Activated CD4-positive, alpha-beta memory T cell treated with anti-CD3 and anti-CD28 coated beads for 36 hours (primary cell): ENCODE measurements at places on chromosomes 3 and 15.

GRCh38 chr3:54962200-54962599, 34.3 kb upstream of the LRTM1 start:
- H3K36me3 ChIP-seq, result no peaks in the 10 kb centered on the region
- DNase-seq, result no peak
- H3K4me3 ChIP-seq, result no peak overlapping the region
- no peak overlapping the region for H3K27ac ChIP-seq
- H3K27me3 ChIP-seq, result no peaks in the 10 kb centered on the region
- no peaks in the 10 kb centered on the region for H3K4me1 ChIP-seq

DNA sequence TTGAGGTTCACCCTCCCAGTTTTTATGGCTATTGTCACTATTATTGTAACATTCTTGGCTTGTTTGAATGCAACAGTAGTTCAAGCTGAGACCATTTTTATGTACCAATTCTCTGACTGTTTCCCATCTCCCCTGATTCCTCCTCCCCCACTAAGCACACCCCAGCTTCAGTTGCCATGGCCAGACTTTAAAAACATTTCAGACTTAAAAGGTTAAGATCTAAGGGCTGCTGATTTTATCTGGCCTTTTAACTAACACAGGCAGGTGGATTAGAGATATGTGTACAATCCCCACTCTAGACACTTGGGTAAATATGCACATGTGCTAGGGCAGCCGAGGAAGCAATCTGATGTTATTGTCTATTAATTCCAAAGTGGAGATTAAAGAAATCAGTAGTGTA, 386.3 kb upstream of the NR2F2 start:
- DNase-seq, result no peak
- H3K36me3 ChIP-seq, result no peaks in the 10 kb centered on the region
- no peak overlapping the region for H3K27ac ChIP-seq
- H3K27me3 ChIP-seq, result no peaks in the 10 kb centered on the region
- no peak overlapping the region for H3K4me3 ChIP-seq

DNA sequence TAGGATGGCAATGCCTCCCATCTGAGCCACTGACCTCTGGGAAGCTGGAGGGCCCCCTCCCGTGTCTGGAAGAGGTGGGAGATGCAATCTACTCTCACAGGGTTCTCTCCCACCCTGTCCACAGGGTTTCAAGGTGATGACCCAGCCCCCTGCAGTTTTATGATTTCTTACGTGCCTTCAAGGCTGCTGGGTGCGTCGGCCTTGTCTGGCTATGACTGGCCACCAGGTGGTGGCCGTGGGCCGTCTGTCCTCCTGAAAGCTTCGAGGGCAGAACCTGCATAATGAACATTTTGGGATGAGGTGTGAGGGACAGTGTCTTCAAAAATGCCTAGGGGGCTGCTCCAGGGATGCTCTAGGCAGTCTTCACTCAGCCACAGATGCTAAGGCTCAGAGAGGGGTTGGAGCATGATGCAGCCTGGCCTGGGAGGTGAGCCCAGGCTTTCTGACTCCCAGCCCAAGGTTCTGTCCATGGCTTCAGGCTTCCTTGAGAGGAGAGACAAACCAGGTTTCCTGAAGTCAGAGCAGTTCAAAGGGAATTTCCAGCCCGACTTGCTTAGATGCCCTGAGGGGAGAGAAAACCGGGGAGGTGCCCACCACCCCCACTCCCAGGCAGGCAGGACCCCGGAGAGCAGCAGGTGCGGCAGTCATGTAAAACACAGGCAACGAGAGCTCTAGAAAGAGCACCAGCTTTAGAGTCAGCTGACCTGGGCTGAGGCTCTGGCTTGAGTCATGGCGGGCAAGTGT, 18.7 kb downstream of the ISG20 start:
- H3K27ac ChIP-seq, result peak overlapping the region; percentile 10
- no peaks in the 10 kb centered on the region for H3K27me3 ChIP-seq

GRCh38 chr3:99645277-99646106, 7.1 kb downstream of the COL8A1 start:
- DNase-seq, result no peak
- H3K36me3 ChIP-seq, result no peaks in the 10 kb centered on the region
- no peak overlapping the region for H3K4me3 ChIP-seq
- peaks cover 12% of the 10 kb centered on the region for H3K27me3 ChIP-seq

GRCh38 chr3:50642382-50642781, 25.4 kb downstream of the MAPKAPK3 start:
- DNase-seq, result peak; percentile 53
- H3K27ac ChIP-seq, result peak overlapping the region; percentile 40
- H3K4me3 ChIP-seq, result no peak overlapping the region
- no peaks in the 10 kb centered on the region for H3K27me3 ChIP-seq

- H3K27ac ChIP-seq, result peak overlapping the region; percentile 63
- DNase-seq, result peak; percentile 64
- peak overlapping the region; percentile 43 for H3K4me3 ChIP-seq
- H3K4me1 ChIP-seq, result peaks cover 6% of the 10 kb centered on the region
- peaks cover 16% of the 10 kb centered on the region for H3K27me3 ChIP-seq
- no peaks in the 10 kb centered on the region for H3K36me3 ChIP-seq
Observed at GRCh38 chr3:31704591-31705179, 172.0 kb downstream of the STT3B start.

- no peaks in the 10 kb centered on the region for H3K4me1 ChIP-seq
- no peak overlapping the region for H3K27ac ChIP-seq
- H3K4me3 ChIP-seq, result no peak overlapping the region
- no peak for DNase-seq
- H3K27me3 ChIP-seq, result peaks cover 2% of the 10 kb centered on the region
Observed at GRCh38 chr3:189664311-189664710, 33.1 kb downstream of the TP63 start.

- H3K36me3 ChIP-seq, result no peaks in the 10 kb centered on the region
- no peaks in the 10 kb centered on the region for H3K27me3 ChIP-seq
- H3K27ac ChIP-seq, result peak overlapping the region; percentile 25
- peak; percentile 64 for DNase-seq
- no peak overlapping the region for H3K4me3 ChIP-seq
- peaks cover 15% of the 10 kb centered on the region for H3K4me1 ChIP-seq
Observed at GRCh38 chr3:122668930-122669730, 11.5 kb upstream of the PARP14 start.

DNA sequence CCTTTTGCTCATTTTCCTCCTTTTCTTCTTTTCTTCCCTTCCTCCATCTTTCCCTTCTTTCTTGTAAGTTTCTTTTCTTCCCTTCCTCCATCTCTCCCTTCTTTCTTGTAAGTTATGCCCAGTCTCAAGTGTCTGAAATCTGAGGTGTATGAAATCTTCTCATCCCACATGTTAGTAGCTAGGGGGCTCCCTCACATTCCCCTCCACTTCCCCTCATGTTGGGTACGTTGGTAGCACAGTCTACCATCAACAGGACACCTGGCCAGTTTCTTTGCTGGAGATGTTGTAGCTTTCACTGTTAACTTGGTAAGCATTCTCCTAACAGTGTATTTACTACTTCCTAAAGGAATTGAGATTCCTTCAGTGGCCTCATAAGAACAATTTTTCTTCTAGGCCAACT, 133.9 kb downstream of the ALDH1A2 start:
- H3K4me3 ChIP-seq, result no peak overlapping the region
- H3K27me3 ChIP-seq, result peaks cover 12% of the 10 kb centered on the region
- no peak for DNase-seq
- H3K36me3 ChIP-seq, result no peaks in the 10 kb centered on the region
- no peaks in the 10 kb centered on the region for H3K4me1 ChIP-seq

DNA sequence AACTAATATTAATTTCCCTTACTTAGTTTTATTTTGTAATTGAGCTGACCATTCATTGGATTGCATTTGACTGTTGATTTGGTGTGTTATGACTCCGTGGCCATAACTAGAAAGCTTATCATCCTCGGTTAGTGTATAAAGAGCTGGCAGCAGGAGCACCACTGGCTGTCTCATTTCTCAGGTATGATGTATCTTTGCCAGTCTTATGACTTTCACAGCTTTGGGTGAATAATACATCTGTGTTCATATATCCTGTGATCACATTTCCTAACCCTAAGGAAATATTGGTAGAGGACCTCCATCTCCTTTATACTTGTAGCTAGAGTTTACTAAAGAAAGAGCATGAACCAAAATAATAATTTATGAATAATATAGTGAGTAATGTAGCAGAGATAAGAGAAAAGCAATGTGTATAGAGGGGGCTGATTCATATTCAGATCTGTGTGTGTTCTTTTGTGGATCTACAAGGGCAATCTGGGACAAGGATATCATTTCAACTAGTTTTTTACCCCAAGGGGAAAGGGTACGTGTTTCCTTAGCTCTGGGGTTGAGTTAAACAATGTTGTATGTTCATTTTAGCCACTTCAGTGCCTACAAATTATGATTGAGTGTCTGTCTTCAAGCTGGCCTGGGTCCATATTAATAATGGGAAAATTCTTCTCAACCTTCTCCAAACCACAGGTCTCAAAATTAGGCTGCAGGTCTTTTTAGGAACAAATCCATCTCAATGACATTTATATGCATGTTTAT, 901.7 kb downstream of the NTRK3 start:
- DNase-seq, result no peak
- H3K4me3 ChIP-seq, result no peak overlapping the region
- H3K4me1 ChIP-seq, result no peaks in the 10 kb centered on the region
- H3K27me3 ChIP-seq, result no peaks in the 10 kb centered on the region
- no peak overlapping the region for H3K27ac ChIP-seq
- no peaks in the 10 kb centered on the region for H3K36me3 ChIP-seq

GRCh38 chr15:93614386-93615104, 525.5 kb upstream of the RGMA start:
- H3K4me1 ChIP-seq, result no peaks in the 10 kb centered on the region
- no peak overlapping the region for H3K4me3 ChIP-seq
- no peak overlapping the region for H3K27ac ChIP-seq
- no peaks in the 10 kb centered on the region for H3K36me3 ChIP-seq
- H3K27me3 ChIP-seq, result peaks cover 3% of the 10 kb centered on the region

- H3K27me3 ChIP-seq, result no peaks in the 10 kb centered on the region
- no peak overlapping the region for H3K4me3 ChIP-seq
- no peaks in the 10 kb centered on the region for H3K36me3 ChIP-seq
- H3K27ac ChIP-seq, result no peak overlapping the region
Observed at GRCh38 chr3:31798840-31799239, 182.2 kb downstream of the OSBPL10 start.

DNA sequence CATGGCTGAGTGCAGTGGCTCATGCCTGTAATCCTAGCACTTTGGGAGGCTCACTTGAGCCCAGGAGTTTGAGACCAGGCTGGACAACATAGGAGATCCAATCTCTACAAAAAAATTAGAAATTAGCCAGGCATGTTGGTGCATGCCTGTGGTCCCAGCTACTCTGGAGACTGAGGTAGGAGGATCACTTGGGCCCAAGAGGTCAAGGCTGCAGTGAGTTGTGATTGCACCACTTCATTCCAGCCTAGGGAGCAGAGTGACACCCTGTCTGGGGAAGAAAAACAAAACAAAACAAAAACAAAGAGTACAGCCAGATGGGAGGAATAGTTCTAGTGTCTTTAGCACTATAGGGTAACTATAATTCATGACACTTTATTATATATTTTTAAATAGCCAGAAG, 26.2 kb upstream of the COMMD4 start:
- H3K27ac ChIP-seq, result no peak overlapping the region
- no peaks in the 10 kb centered on the region for H3K4me1 ChIP-seq
- H3K4me3 ChIP-seq, result no peak overlapping the region
- peaks cover 24% of the 10 kb centered on the region for H3K27me3 ChIP-seq
- no peaks in the 10 kb centered on the region for H3K36me3 ChIP-seq
- no peak for DNase-seq

DNA sequence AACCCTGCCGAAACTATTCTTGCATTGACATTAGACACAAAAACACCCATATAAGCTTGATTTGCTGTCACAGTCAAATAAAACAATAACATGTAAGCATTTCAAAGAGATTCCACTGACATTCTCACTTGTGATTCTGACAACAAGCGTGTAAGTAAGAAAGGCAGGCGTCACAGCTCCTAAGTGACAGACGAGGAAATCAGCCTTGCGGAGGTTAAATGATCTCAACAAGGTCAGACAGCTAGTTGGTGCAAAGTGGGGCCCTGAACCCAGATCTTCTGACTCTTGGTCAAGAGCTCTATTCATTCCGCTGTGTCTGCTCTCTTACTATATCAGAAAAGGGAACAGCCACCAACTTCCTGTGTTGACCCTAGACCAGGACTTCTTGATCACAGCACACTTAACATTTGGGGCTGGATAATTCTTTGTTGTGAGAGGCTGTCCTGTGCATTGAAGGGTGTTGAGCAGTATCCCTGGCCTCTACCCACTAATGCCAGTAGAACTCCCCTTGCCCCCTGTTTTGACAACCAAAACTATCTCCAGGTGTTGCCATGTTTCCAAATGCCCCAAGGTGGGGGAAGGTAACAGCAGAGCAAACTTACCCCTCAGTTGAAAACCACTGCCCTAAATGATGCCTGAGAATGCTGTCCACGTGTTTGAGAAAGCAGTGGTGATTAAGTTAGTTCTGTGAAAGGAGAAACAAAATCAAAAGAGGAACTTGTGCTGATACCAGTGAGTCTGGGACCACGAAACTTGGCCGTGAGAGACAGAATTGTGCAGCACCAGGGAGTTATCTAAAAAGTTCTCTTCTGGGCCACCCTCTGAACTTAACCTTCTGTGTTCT, 86.1 kb downstream of the LIPC start:
- H3K4me1 ChIP-seq, result peaks cover 24% of the 10 kb centered on the region
- no peak overlapping the region for H3K4me3 ChIP-seq
- H3K36me3 ChIP-seq, result no peaks in the 10 kb centered on the region

GRCh38 chr3:82556113-82556512, 794.7 kb upstream of the GBE1 start:
- no peak for DNase-seq
- no peaks in the 10 kb centered on the region for H3K4me1 ChIP-seq
- H3K4me3 ChIP-seq, result no peak overlapping the region
- no peaks in the 10 kb centered on the region for H3K27me3 ChIP-seq
- no peak overlapping the region for H3K27ac ChIP-seq

GRCh38 chr3:50587373-50587772, 18.1 kb downstream of the HEMK1 start:
- DNase-seq, result peak; percentile 38
- H3K4me1 ChIP-seq, result peaks cover 91% of the 10 kb centered on the region
- peak overlapping the region; percentile 98 for H3K27ac ChIP-seq
- H3K4me3 ChIP-seq, result peak overlapping the region; percentile 30
- peaks cover 45% of the 10 kb centered on the region for H3K36me3 ChIP-seq
- no peaks in the 10 kb centered on the region for H3K27me3 ChIP-seq

DNA sequence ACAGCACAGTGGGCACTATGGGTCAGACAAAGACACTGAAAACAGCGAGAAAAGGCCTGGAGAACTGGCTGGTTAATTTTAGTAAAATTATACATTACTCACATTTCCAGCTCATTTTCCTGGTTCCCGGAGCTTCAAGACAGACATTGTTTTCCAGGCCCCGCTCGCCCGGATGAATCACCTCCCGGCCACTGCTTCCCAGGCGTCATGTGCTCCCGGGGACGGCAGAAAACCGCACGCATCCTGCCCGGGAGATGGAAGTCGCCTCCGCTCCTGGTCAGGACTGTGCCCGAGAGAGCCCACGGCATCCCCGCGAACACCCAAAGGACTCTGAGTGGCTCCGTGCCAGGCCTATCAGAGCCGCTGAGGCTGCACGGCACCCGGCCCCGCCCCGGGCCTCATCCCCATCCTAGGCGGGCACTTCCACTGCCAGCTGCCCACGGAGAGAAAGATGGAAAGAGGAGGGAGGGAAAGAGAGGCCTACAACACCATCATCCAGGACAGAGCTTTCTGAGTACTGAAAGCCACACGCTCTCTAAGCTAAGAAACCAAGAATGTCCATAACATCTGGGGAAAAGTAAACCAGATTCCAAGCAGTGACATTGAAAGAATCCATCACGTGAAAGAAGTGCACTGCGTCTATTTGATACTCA, 75.1 kb downstream of the VGLL4 start:
- H3K4me1 ChIP-seq, result no peaks in the 10 kb centered on the region
- DNase-seq, result no peak
- no peak overlapping the region for H3K27ac ChIP-seq
- H3K36me3 ChIP-seq, result peaks cover 2% of the 10 kb centered on the region
- no peak overlapping the region for H3K4me3 ChIP-seq
- no peaks in the 10 kb centered on the region for H3K27me3 ChIP-seq
